D341Med (cell line): ENCODE measurements at places on chromosomes 6 and 20.

DNA sequence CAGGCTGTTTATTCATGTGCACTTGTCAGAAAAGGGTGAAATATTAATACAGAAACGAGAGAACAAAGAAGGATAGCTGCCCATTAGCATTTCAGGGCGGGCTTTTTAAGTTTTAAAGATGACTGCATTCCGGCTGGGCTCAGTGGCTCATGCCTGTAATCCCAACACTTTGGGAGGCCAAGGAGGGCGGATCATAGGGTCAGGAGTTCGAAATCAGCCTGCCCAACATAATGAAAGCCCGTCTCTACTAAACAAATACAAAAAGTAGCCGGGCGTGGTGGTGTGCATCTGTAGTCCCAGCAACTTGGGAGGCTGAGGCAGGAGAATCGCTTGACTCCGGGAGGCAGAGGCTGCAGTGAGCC lies 130.5 kb downstream of the HFE start:
- no peak for DNase-seq

DNA sequence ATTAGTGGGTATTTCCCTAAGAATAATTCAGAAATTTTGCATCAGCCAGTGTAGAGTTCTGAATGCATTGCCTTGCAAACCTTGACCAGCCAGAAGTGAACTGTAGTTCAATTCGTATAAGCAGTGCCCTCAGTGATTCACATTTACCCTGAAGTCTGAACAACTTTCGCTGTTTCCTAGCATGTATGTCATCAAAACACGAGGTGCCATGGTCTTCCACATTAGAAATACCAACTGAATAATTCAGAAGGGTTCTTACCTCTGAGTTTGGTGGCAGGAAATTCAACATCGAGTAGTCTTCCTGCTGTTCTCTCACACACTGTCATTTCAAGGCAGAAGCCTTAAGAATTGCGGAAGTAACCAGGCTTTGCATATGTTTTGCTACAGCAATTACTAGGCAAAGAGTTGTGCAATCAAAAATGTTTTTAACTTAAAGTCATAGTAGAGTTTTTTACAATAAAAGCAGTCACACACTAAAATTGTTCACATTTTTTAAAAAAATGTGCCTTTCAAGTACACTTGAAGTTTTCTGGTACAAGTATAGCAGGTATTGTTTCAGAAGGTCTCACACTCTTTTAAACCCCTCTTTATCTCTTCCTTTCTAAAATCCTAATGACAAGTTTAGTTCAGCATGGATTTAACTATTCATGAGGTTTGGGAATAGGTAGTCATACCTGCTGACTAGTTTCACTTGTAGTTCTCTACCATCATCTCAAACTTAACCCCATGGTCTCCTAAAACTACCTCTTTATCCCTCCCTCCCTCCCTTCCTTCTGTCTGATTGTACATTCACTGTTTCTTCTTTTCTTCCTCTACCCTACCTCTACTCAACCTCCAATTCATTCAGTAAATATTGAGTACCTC lies 118.3 kb downstream of the STXBP5 start:
- DNase-seq: no peak

- peak; percentile 51 for DNase-seq
Observed at GRCh38 chr6:36285187-36285671, 15.4 kb downstream of the PNPLA1 start.

- DNase-seq: no peak
Observed at GRCh38 chr6:21166754-21167153, 426.8 kb upstream of the SOX4 start.
